ENCODE measurements at places on chromosomes 3 and 15.

GRCh38 chr3:52070724-52071621 is 14.6 kb upstream of the DUSP7 start:
- no peak for DNase-seq

DNA sequence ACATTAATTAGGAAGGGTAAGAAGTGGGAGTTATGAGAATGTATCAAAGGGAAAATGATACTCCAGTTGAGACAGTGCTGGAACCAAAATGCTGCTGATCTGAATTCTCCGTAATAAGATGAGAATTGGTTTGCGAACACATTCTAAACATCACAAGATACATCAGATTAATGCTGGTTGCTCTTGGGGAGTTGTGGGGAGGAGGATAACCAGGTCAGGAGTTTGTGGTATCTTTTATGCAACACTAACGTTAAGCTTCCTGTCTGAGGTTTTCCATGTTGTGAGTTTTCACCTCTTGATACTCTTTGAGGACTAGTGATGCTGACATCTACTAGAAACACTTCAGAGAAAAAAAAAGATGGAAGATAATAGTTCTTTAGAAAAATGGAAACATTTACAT is 47.2 kb downstream of the PPARG start:
- no peak for DNase-seq

GRCh38 chr15:66080717-66081398 is 172.7 kb downstream of the MEGF11 start:
- DNase-seq: no peak

DNA sequence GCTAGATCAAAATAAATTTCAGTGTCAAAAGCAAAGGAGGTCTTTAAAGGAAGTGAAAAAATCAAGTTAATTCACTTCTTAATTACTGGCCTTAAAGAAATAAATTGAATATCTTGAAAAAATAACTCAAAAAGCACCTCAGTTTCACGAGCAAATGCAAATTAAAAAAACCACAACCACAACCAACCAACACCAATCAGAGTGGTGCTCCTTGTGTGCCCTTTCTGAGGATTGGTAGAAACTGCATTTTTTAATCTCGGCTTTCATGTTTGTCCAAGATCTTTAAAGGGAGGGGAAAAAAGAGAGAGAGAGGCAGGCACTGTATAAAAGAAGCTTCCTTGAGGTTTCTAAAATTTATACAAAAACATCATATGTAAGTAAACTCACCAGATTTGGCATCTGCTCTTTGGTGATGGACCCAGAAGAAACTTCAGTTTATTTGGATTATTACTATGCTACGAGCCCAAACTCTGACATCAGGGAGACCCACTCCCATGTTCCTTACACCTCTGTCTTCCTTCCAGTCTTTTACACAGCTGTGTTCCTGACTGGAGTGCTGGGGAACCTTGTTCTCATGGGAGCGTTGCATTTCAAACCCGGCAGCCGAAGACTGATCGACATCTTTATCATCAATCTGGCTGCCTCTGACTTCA is at the start of gene GPR15:
TSS of gene GPR15 (plus strand) at position 357 of the 653 bp plus-strand sequence. CDS start at position 413, 56 bp downstream.
- no peak for DNase-seq

DNA sequence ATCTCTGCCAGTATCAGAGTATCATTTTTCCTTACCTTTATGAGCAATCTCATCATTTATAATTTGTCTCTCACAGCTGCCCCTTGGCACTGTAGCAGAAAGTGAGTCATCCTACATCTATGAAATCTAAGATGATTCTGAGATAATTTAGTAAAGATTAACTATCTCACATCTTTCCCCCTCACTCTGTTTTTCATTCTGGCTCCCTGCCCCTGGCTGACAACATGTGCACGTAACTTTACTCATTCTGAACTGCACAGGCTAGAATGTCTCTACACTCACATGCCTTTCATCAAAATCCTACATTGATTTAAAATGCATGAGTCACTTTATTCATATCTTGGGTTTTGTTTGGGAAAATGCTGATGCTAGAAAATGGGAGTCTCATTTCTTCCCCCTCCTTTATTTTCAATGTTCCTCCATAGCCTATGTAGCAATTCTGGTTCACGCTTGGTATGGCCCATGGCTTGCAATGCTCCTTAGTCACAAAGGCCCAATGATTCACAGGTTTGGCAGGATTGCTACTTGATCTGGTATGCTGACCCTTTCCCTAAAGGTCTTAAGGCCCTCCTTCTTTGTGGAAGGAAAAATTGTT is 838.5 kb downstream of the TUSC7 start:
- DNase-seq: no peak

GRCh38 chr3:117510396-117510795 is 800.8 kb downstream of the TUSC7 start:
- no peak for DNase-seq

DNA sequence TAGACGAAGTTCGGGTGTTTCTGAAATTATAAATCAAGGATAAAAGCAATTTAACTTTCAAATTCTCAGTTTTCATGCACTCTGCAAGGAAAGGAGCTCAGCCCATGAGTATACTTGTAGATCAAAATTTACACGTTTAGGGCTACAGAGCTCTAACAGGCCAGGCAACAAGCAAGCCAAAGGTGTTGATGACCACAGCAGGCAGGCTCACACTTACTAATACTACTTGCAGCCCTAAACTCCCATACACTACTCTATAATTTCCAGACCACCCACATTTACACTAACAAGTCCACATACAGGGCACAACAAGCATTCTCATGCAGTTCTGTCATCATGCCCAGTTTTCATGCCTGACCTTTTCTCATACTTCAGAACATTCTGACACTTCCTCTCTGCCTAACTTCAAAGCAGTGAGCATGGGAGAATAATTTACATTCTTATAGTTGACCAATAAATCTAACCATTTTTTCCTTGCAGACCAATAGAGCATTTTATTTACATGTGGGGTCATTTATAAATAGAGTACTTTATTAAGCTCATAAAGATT is 124.7 kb upstream of the FRMD4B start:
- no peak for DNase-seq

- DNase-seq: no peak
Observed at GRCh38 chr15:35173444-35174118, 88.5 kb upstream of the NANOGP8 start.

GRCh38 chr3:70488816-70489215 is 176.4 kb upstream of the MDFIC2 start:
- DNase-seq: no peak

GRCh38 chr3:171248426-171249111 is 211.6 kb downstream of the TNIK start:
- DNase-seq: no peak

DNA sequence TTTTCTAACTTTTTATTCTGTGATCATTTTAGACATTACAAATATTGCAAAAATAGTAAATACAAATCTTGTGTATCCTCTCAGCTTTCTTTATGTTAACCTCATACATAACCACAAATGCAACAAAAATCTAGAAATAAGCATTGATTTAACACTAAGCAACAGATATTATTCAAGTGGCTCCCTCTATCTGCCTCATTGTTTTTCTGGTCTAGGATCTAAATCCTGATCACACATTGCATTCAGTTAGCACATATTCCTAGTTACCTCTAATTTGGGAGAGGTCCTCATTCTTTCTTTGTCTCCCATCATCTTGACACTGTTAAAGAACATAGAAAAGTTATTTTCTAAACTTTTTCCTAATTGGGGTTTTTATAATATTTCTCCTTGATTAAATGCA is 1126.0 kb downstream of the ROBO2 start:
- DNase-seq: no peak

GRCh38 chr15:68145706-68146105 is 59.4 kb downstream of the CALML4 start:
- no peak for DNase-seq

DNA sequence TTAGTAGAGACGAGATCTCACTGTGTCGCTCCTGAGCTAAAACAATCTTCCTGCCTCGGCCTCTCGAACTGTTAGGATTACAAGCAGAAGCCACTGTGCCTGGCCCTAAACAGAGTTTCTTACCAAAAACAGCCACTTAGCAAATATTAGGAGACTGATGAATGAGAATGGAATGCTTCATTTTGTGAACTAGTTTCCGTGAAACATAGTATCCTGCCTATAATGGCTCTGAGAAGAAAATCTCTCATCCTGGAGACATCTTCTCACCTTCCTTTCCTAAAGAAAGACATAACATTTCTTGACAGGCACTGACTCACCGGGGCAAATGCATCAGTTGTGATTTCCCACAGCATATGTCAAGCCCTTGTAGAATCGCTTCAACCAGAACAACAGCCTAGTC is 44.9 kb downstream of the GJD2 start:
- no peak for DNase-seq

DNA sequence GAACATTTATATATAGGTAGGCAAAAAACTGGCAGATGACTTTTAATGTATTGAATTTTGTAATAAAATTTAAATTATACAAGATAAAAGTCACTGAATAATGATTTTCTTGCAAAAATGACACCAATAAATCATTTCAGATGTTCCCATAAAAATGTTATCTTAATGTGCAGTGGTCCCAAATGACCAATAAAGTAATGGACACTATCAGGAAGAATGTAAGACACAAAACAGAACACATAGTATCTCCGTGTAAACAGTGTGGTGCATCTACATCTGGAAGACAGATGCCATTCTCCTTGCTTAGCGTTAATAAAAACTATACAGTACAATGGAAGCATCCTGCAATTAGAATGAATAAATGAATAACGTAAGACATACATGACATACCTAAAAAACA is 41.5 kb downstream of the FGF7 start:
- no peak for DNase-seq

DNA sequence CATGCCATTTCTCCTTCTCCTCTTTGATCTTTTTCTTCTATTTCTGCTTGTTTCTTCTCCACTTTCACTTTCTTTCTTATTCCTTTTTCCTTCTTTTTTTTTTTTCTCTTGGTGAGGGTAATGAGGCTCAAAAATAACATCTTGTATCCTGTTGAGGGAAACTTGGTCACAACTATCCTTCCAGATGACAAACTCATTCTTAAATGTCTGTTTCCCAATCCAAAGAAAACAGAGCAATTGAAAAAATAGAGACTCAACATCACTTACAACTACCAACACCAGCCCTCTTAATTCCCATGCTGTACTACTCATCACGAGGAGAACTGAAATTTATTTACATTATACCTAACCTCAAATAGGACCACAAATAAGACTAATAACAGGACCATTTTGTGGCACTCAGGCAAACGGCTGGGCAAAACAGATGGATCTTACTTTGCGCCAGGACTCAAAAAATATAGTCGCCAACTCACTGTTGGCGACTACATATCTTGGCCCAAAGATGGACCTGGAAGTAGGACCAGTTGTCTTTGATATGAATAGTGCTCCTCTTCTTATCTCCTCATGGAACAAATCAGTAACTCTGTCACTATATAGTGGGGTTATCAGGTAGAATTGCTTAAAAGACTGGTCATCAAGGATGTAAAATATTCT is 343.9 kb downstream of the ZBTB20 start:
- DNase-seq: no peak

DNA sequence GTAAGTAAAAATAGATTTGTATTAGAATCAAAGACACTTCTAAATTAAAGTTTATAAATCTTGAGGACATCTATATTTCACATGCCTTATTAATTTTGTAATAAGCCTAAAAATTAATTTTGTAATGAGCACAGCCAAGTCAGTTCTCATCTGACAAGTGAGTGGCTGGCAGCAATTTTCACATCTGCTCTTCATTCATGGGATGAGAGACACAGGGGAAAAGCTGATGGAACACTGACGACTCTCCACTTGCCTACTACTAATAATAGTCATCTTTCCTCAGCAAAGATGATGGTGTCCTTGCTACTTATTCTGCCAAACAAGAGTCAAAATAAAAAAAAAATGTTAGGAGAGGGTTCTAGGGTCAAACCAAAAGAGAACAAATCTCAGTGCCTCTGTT is 14.4 kb upstream of the CMSS1 start:
- no peak for DNase-seq

DNA sequence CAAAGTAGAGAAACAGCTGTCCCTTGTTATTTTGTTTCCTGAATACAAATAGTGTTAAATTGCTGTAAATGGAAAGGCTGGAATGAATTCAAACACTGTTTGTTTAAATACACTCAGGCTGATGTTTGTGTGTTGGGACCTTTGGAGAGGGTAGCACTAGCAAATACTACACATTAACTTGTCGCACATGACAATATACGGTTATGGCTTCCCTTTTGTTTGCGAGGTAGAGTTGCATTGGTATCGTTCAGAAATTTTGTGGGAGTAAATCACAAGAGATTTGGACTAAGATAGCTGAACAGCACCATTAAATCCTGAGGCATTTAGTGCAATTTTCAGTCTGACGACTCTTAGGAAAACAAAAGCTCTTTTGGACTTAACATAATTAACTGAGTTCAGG is 213.0 kb upstream of the ROBO2 start:
- DNase-seq: no peak

- DNase-seq: no peak
Observed at GRCh38 chr15:99961011-99961441, 227.8 kb upstream of the LYSMD4 start.

DNA sequence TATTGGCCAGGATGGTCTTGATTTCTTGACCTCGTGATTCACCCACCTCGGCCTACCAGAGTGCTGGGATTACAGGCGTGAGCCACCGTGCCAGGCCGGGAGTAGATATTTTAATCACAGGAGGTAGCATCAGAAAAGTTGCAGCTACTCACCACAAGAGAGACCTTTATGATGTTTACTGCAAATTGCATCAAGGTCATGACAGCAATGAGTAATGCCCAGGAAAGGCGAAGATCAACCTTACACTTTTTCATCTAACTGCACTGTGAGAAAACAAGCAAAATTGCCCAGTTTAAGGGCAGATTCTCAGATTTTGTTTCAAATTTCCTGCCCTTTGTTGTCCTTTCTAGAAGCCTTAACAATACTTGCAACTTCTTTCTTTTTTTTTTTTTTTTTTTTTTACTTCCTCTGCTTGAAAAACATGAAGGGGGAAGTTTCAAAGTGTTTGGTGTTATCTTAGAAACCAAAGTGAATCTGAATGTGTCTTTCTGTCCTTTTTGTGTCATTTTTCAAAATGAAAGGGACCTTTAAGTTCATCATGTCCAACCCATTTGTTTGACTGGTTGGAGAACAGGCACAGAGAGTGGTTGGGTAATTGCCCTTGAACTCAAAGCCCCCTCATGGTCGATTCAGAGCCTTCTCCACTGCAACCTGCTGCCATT is 25.0 kb downstream of the TGFBR2 start:
- no peak for DNase-seq

DNA sequence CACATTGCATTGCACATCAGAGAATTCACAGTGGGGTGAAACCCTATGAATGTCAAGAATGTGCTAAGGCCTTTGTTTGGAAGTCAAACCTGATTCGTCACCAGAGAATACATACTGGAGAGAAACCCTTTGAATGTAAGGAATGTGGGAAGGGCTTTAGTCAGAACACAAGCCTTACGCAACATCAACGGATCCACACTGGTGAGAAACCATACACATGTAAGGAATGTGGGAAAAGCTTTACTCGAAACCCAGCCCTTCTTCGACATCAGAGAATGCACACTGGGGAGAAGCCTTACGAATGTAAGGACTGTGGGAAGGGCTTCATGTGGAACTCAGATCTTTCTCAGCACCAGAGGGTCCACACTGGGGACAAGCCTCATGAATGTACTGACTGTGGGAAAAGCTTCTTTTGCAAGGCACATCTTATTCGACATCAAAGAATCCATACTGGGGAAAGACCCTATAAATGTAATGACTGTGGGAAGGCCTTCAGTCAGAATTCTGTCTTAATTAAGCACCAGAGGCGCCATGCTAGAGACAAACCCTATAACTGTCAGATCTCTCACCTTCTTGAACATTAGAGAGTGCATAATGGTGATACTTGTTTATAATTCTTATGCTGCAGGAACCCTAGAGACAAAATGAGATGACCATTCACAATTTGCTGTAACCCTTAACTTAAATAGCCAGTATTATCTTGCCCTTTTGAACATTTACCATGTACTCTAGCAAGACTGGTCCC is 9.0 kb downstream of the ZNF662 start:
- DNase-seq: no peak

GRCh38 chr3:196486263-196486662 is 17.3 kb downstream of the RNF168 start:
- no peak for DNase-seq

Measured in stimulated activated CD8-positive, alpha-beta memory T cell treated with anti-CD3 and anti-CD28 coated beads, Interleukin-7, amount 100 ng/mL, for 1 hour (primary cell).